CD14-positive monocyte (primary cell): ENCODE measurements at places on chromosomes 2 and 18.

- H3K36me3 ChIP-seq = no peaks in the 10 kb centered on the region
- H3K27me3 ChIP-seq = no peaks in the 10 kb centered on the region
- DNase-seq = no peak
- no peak overlapping the region for H3K4me3 ChIP-seq
- H3K4me1 ChIP-seq = no peaks in the 10 kb centered on the region
Measured at GRCh38 chr2:147352264-147353071, 492.4 kb upstream of the ACVR2A start.

DNA sequence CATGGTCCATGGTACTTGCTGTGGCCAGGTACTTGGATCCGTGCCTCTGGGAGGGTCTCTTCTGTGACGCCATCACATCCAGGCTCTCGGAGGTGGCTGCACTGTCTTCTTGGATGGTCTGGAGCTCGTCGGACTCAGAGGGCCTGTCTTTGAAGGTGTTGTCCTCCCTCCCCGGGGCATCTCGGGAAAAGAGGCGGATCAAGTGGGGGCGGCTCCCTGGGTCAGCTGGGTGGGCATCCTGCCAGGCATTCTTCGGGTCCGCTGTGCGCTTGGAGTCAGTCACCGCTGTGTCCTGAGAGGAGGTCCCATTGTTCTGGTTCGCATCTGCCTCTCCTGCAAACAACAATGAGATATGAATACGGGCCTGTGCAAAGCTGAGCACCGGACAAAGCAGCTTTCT, 115.6 kb downstream of the MBP start:
- no peak overlapping the region for H3K27ac ChIP-seq
- no peaks in the 10 kb centered on the region for H3K27me3 ChIP-seq
- peaks cover 72% of the 10 kb centered on the region for H3K36me3 ChIP-seq

DNA sequence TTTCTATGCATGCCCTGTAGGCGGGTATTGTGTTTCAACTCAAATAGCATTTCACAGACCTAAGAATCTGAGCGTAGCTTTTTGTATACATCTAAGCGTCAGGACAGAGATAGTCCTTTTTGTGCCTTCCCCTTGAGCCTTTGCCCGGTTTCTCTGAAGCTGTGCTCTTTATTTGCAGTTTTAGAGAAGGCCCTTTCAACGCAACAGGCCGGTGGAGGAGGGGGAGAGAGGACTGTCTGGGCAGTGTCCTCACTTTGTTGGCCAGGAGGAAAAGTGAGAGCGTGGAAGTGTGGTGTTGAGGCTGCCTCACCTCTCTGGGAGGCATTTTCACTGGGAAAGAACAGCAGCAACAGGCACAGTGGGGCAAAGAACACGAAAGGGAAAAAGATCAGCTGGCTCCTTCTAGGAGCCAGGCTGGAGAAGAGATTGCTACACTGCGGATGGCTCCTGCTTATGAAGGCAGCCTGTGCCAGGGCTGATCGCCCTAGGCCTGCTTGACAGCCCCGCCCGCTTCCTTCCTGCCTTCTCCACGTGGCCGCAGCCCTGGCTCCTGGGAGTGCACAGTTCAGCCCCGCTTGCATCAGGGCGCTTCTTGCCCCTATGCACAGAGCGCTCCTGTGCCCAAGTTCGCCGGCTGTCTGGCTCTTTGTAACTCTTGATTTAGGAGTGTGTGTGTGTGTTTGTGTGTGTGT, 195.6 kb upstream of the POU3F3 start:
- H3K27ac ChIP-seq = peak overlapping the region; percentile 17
- H3K4me1 ChIP-seq = peaks cover 23% of the 10 kb centered on the region
- peak; percentile 58 for DNase-seq
- H3K27me3 ChIP-seq = peaks cover 9% of the 10 kb centered on the region
- no peak overlapping the region for H3K4me3 ChIP-seq

DNA sequence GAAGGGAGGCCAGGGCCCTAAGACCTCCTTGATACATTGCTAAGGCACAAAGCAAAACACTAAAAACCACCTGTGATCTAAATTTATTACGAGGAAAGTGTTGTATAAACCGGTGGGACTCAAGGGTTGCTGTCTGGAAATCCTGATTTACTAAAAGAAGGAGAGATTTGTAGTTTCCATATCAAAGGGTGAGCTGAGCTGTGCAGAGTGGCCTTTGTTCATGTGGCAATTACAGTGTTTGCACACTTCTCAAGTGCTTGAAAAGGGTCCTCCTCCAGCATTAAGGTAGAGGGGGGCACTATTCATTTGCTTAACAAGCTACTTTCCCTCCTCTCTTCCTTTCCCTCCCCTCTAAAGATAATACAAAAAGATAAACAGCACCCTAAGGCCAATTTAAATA, 30.5 kb upstream of the ITGA4 start:
- peaks cover 9% of the 10 kb centered on the region for H3K4me1 ChIP-seq
- no peak overlapping the region for H3K27ac ChIP-seq
- H3K27me3 ChIP-seq = no peaks in the 10 kb centered on the region
- DNase-seq = no peak
- H3K4me3 ChIP-seq = no peak overlapping the region

DNA sequence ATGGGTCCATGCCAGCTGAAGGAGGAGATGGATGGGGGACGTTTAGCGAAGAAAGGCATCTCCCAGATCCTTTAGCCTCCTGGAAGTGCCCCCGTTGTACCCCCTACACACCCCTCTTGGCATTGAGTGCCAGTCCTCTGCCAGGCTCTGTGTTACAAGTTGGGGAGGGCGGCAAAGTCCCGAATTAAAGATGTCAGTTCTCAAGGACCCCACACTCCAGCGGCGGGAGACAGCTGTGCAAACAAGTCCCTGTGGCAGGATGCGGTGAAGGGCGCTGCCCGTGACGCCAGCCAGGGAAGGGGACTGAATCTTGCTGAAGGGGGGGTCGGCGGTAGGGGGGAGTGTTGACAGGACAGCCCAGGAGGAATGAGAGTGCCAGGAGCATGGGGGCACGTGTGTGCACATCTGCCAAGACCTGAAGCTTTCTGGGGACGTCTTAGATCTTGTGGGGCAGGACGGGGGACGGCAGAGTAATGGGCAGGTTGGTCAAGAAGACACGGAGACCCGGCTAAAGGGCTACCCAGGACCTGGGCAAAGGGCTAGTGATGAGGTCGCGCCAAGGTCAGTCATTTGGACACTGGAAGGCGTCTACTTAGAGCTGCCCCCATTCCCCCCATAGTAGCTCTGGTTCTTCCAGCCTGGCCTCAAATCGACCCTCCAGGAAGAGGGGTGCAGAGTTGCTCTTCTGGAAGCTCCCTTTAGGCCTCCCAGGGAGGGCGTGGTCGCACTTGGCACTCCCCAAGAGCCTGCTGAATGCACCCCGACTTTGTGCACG, 2.8 kb upstream of the CTDSP1 start:
- peaks cover 35% of the 10 kb centered on the region for H3K36me3 ChIP-seq
- H3K27ac ChIP-seq = peak overlapping the region; percentile 91
- H3K4me1 ChIP-seq = peaks cover 84% of the 10 kb centered on the region
- no peaks in the 10 kb centered on the region for H3K27me3 ChIP-seq

DNA sequence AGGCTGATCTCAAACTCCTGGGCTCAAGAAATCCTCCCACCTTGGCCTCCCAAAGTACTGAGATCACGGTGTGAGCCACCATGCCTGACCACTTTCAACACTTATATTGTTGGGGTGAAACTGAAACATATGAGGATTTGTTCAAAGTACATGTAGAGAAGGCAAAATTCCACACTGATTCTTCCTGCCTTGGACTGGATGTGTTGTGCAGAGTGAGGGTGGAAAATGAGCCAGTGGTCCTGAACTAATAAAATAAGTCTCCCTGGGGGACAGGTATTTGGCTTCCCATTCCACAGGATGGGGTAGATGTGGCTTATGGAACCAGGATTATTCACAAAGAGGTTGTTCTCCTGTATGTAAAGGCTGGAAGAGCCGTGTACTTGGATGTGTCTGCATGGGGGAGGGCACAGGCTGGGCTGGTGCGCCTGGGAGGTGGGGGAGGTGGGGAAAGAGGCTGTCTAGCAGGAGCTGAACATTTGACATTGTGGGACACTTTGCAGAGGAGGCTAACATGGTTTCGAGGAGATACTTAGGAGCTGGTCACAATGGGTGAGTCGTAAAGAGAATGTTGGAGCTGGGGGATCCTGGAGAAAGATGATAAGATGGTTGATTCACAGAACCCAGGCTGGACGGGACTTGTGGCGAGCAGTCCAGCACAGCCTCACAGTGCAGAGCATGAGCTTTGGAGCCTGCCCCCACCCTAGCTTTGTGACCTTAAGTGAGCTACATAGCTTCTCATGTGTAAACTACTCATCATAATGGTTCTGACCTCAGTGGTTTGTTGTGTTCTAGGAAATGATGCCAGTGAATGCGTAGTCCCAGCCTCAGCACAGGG, at the start of gene TXNDC2:
Gene TXNDC2, plus strand, starts transcription at position 804 of the 835 bp plus-strand sequence. CDS start 708 bp downstream, outside the sequence.
- peaks cover 4% of the 10 kb centered on the region for H3K4me1 ChIP-seq
- no peak within 1 kb of the TSS for H3K27ac ChIP-seq
- H3K4me3 ChIP-seq = no peak within 1 kb of the TSS

- H3K27me3 ChIP-seq = no peaks in the 10 kb centered on the region
- H3K4me3 ChIP-seq = no peak overlapping the region
- H3K4me1 ChIP-seq = no peaks in the 10 kb centered on the region
- no peak overlapping the region for H3K27ac ChIP-seq
- H3K36me3 ChIP-seq = no peaks in the 10 kb centered on the region
- no peak for DNase-seq
Measured at GRCh38 chr2:29276151-29276550, 160.9 kb downstream of the CLIP4 start.

DNA sequence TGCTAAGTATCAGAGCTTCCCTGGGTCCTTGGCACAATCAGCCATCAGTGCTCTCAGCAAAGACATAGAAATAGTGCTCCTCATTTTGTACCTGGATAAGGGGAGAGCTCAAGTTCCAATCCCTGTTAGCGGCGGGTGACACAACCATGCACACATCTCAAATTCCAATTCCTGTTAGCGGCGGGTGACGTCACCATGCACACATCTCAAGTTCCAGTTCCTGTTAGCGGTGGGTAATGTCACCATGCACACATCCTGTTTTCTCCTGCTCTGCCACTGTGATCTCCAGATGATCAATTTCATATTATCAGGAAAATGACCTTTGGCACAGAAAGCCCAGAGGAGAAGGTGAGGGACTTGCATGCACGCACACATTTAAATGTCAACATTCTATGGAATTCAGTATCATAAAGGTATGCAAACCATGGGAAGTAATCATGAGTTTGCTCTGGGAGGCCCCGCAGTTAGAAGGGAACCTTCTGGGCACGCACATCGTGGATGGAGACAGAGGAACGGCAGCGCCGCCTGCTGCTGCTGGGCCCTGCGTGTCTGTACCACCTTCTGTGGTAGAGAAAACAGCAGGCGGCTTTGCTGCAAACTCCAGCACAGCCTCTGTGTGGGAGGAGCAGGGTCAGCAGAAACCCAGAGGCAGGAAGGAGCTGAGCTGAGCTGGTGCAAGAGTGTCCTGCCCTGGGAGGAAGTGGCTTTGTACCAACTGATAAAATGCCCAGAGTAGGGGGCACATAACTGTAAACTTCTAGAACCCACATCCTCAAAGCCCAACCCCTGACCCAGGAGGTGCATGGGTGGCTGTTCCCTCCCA, 77.8 kb downstream of the MBP start:
- peak; percentile 94 for DNase-seq
- peaks cover 71% of the 10 kb centered on the region for H3K4me1 ChIP-seq
- peak overlapping the region; percentile 93 for H3K27ac ChIP-seq

DNA sequence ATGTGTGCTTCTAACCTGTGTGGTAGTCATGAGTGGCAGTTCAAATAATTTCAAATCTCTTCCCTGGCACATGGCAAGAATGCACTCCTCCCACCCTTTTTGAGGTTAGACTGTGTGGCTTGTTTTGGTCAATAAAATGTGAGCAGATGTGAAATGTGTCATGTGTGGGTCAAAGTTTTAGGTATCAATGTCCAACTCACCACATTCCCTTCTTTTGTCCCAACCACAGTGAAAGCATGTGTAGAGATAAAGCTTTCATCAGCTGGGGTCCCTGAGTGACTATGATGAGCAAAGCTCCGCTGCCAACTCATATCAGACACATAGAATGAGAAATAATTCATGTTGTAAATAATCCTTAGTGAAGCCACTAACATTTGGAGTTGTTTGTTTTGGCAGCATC, 118.2 kb downstream of the PAX3 start:
- H3K4me1 ChIP-seq = no peaks in the 10 kb centered on the region
- DNase-seq = no peak
- no peak overlapping the region for H3K27ac ChIP-seq
- no peaks in the 10 kb centered on the region for H3K27me3 ChIP-seq
- no peak overlapping the region for H3K4me3 ChIP-seq

DNA sequence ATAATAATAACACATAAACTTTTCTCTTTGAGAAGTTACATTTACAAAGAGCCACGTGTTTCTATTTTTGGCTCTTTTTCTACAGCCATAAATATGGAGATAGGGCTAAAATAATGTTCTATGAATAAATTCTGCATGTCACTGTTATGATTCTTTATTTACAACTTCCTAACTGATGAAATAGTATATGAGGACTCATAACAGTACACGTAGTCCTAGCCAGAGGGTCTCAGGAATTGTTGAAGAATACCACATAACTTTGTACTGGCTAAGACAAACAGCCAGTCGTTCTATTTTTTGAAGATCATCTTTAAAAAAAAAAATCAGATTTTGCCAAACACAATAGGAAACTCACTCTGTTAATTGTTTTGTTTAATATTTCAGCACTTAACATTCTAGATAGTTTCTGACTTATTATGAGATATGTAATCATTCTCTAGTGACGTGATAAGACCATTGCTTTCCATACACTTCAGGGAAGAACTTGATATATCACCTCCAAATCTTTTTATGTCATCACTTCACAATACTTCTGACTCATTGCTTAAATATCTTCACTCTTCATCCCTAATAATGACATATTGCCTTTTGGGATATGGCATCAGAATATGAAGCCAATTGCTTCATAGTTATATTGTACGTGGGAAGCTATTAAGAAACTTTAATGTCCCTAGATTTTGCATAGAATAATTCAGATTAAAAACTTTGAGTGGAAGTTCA, 256.1 kb downstream of the XIRP2 start:
- no peak overlapping the region for H3K27ac ChIP-seq
- H3K4me3 ChIP-seq = no peak overlapping the region
- H3K4me1 ChIP-seq = no peaks in the 10 kb centered on the region

DNA sequence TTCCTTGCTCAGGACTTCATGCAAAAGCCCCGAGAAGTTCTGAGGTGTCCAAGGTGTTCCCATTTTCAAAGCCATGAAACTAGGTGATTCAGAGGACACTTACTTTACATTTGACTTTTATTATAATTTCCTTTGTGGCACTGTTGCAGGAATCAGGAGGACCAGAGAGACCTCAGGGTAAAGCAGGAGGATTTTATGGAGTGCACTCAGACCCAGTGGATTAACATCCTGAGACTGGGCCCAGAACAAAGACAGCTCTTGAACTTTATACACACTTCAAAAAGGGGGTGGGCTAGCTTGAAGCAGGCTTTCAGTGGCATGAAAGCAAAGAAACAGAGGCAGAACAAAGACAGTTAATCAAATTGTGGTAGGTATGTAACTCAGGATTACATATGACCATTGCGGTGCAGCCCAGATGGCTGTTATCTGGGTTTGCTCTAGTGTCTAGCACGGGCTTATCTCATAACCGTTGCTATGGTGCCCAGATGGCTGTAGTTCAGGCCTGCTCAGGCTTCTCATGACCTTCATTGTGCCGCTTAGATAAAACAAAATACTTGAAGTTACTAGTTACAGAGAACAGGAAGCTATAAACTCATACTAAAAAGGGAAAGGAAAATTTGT, 39.4 kb downstream of the TMEM182 start:
- H3K4me3 ChIP-seq = no peak overlapping the region
- H3K27me3 ChIP-seq = no peaks in the 10 kb centered on the region
- no peaks in the 10 kb centered on the region for H3K36me3 ChIP-seq
- no peak overlapping the region for H3K27ac ChIP-seq
- no peaks in the 10 kb centered on the region for H3K4me1 ChIP-seq

GRCh38 chr2:165239230-165239629, at the start of gene SCN2A:
TSS of gene SCN2A (plus strand) at chr2:165239414. CDS start at chr2:165295824, 56,410 bp downstream.
- no peaks in the 10 kb centered on the region for H3K36me3 ChIP-seq
- no peaks in the 10 kb centered on the region for H3K27me3 ChIP-seq
- H3K4me3 ChIP-seq = no peak within 1 kb of the TSS
- no peaks in the 10 kb centered on the region for H3K4me1 ChIP-seq
- DNase-seq = peak; percentile 2
